NCI-H1417 treated with DMSO at 0.1 percent for 48 hours (cell line): ENCODE measurements at places on chromosomes 4 and X.

- DNase-seq, result no peak
Measured at GRCh38 chrX:82442281-82442680, 1065.8 kb upstream of the POU3F4 start.

DNA sequence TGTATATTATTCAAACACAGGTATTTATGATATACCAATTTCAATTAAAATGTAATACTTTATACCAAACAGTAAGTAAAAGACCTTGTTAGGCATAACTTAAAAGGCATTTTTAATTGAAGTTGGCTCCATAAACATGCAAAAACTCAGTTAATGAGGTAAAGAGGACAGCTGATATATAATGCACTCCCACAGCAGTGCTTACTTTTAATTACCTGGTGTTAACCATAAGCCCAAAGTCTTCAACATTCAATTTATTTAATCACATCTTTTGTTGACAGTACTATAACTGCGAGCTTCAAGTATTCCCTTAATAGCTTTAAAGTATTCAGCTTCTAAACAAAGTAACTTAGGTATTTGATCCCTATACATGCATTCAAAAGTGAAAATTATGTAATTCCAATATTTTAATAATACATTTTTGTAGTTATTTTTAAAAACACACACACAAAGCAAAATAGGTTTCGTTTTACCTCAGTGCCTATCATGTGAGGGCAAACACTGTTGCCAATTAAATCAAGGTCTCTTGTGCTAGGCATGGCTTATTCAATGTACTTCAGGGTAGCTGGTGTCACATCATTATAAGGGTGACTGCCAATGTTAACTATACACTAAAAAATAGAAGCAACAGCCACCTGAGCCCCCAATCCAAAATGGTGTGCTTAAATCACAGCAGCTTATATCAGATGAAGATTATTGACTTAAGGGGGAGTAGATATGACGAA is 197.1 kb downstream of the LRBA start:
- DNase-seq, result no peak

GRCh38 chr4:36000941-36001557 is 243.3 kb downstream of the ARAP2 start:
- DNase-seq, result no peak

DNA sequence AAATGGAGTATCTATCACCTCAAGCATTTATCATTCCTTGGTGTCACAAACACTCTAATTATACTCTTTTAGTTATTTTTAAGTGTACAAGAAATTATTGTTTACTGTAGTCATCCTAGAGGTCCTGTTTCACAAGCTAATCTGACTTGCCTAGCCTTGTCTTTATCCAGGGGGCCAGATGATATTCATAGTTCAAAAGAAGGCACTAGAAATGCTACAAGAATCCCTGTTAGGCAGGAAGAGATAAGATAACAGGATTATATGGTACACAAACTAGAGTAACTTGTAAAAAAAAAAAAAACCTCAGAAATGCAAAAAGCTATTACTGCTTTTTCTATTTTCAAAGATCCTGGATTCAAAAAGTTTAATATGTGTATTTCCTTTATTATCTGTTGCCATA is 95.8 kb downstream of the MBNL3 start:
- DNase-seq, result no peak

DNA sequence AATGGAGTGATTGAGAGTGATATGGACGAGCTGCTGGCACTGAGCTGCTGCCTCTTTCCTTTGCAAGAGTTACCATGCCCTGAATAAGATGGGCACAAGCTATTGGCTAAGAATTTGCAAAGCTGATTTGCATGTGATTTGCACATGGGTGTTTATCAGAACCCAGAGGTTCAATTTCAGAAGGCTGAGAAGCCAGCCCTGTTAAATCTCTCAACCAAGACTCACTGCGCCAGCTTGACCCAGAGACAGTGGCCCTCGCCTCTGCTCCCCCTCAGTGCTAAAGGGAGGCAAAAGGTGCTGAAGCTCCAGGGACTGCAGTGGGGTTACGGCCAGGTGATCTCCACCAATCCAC is 701 bp downstream of the ARHGAP4 start:
- DNase-seq, result no peak
